ENCODE measurements at places on chromosomes 3 and 15.

DNA sequence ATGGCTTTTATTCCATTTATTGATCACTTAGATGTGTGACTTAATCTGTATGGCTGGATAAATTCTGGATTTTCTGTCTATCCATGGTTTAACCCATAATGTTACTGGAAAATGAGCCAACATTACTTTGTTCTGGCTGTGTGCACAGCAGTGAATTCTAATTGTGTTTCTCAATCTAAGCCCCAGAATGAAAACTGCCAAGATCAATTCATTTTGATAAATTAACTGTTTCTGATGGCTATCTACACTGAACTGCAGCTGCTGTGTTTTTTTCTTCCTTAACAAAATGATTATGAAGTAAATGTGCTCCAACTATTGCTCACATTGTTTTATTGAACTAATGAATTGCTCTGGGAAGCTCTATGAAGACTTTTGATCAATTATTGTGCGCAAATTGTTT, 35.7 kb upstream of the CPB1 start:
- no peak for DNase-seq

- DNase-seq: peak; percentile 7
Measured at GRCh38 chr15:92733934-92734521, 78.5 kb upstream of the FAM174B start.

GRCh38 chr3:109924196-109924595, 586.9 kb upstream of the DPPA4 start:
- DNase-seq: no peak

DNA sequence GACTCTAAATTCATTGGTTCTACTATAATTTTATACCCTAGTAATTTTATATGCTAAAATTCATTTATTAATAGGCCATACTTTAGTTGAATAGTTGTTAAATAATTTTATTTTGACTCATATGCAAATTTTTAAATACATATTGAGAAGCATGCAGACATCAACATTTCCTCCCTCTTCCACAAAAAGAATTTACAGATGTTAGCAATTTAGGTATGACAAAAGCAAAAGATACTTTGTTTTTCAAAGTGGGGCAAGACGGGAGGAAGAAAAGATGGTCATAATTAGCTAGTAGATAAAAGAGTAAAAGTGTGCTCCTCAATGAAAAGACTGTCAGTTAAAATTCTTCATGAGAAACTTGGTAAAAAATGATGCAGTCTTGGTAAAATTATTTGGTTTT, 148.9 kb upstream of the TSPAN3 start:
- no peak for DNase-seq

DNA sequence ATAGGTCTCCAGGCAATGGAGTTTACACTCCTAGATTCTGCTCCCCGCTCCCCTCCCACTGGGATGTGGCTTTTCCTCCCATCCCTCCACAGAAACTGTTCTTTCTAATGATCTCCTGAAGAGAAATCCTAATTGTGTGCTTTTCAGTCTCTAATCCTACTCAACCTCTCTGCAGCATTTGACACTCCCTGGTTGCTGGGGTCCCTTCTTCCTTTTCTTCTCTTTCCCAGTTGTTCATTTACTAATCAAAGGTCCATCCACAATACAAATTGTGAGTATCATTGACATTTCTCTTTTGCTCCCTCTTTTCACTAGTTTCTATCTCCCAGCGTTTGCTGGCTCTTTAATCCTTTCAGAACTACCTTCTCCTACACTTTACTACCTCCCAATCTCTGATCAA, 6.5 kb upstream of the MYH15 start:
- no peak for DNase-seq

- no peak for DNase-seq
Measured at GRCh38 chr3:41357271-41357670, 158.0 kb downstream of the CTNNB1 start.

GRCh38 chr15:73906346-73907034, 19.8 kb upstream of the LOXL1 start:
- no peak for DNase-seq

GRCh38 chr3:46932455-46933225, 43.9 kb downstream of the CCDC12 start:
- DNase-seq: no peak

DNA sequence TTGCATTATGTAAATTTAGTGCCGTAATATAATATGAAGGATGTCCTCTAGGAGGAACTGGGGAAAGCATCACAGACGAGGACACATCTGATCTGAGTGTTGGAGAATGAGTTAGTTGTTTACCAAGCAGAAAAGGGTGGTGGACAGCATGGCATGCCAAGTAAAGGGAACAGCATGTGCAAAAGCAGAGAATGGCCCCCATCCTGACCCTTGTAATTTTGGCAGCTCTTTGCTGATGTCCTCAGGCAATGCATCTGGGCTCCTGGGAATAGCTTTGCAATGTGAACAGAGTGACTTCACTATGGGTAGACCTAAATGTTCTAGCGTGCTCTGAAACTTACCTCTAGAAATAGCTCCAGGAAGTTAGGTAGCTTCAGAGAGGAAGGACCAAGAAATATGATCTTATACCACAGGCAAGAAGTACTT, 263.3 kb downstream of the LPP start:
- no peak for DNase-seq

DNA sequence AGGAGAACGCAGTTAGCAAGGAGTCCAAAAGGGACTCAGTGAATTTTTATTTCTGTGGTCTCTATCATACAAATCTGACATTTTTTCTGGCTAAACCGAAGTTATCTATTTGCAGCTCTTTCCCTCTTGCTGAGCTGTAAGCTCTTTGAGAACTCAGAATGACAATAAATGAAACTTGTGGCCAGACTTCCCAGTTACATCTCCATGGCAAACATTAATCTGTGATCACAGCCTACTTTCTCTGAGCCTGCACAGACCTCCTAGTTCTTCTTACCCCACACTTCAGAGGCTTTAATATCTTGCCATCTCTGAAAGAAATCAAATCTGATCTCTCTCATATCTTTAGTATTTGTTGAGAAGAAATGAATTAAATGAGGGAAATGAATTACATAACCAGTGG, 58.0 kb downstream of the PLD1 start:
- no peak for DNase-seq

- no peak for DNase-seq
Measured at GRCh38 chr3:138468886-138469285, 34.5 kb downstream of the ESYT3 start.

DNA sequence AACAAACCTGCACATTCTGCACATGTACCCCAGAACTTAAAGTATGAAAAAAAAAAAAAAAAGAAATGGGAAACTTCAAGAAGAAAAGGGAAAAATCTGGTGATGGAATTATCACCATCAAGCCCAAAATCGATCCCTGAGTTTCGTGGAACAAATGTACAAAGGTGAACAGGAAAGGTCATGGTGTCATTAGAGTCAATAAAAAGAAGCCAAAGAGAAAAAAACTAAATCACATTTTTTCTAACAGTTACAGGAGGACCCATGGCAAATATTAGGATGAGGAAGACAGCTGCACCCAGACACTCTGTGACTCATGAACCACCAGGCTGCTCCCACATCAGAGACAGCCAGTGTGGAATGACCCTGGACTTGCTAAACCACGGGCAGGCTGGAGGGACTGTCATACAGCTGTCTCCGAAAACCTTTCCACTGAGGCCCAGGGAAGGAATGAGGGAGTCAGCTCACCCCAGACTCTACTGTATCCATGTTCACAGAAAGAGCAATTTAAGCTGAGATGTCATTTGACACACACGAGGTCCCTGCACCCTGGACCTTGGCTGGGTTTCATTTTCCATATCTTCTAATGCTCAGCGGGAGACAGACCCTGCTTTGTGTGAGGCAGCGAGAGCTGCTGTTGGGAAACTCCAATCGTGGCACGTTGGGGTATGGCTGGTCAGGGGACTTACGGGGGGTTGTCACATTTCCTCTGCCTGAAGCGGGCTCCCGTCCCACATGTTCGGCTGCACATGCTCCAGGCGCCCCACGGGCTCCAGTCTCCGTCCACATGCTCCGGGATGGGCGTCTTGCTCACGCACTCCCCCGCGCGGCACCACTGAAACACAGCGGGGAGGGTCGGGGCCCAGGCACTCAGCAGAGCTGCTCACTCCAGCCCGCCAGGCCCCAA, 210.2 kb downstream of the ADAMTS17 start:
- DNase-seq: peak; percentile 48

- DNase-seq: no peak
Measured at GRCh38 chr15:98418122-98418521, 230.2 kb upstream of the IGF1R start.

GRCh38 chr3:157347577-157348303, 88.9 kb upstream of the PTX3 start:
- DNase-seq: no peak

DNA sequence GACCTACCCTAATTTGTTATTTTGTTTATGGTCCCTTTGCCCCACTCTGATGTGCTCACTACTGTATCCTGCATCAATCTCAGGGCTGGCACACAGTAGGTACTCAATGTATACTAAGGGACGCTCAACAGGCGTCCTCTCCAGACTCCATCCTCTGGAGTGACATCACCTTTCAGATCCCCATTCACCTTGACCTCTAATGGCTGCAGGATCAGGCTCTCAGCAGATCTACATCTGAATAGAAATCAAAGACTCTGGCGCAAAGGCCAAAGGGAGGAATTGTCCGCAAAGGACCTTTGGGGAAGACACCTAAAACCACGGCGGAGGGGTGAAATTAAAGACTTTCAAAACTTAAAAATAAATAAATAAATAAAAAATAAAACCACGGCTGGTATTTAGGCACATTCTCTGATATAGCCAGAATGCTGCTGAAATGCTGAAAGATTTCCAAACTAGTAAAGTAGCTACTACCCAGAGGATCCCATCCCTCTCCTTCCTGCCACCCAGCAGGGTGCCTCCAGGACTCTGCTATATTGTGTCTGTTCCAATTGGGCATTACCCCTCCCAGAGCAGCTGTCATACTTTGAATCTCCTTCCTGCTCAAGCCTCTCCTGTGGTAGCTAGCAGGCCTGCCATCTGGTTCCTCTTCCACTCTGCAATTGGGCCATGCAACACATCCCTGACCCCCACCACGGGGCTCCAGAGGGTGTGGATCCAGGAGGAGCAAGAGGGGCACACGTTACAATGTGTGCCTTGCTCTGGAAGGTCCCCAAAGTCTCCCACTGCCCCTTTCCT, 6.1 kb downstream of the SHF start:
- DNase-seq: no peak

DNA sequence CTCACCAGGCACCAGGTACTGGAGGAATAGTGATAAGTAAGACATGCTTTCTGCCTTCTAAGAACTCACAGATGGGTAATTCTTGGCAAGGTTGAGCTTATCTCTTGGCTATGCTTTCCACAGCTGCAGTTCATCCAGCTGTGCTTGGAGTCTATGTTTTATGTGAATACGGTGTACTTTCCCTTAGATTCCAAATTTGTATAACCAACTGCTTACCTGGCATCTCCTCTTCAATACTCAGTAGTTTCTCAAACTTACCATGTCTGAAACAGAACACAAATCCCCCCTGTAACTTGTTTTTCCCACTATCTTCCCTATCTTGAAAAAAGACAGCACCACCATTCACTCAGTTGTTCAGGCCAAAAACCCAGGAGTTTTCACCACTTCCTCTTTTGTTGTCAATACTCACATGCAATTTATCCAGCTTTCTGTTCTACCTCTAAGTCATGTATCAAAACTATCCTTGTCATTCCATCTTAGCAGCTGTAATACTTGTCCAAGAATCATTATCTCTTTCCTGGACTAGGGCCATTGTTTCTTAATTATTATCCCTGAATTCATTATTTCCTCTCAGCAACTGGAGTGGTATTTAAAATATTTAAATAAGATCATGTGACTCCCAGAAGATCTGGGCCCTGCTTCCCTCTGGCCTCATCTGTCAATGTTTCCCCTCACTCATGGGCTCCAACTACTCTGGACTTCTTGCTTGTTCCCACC, 32.6 kb downstream of the COL6A5 start:
- DNase-seq: no peak

DNA sequence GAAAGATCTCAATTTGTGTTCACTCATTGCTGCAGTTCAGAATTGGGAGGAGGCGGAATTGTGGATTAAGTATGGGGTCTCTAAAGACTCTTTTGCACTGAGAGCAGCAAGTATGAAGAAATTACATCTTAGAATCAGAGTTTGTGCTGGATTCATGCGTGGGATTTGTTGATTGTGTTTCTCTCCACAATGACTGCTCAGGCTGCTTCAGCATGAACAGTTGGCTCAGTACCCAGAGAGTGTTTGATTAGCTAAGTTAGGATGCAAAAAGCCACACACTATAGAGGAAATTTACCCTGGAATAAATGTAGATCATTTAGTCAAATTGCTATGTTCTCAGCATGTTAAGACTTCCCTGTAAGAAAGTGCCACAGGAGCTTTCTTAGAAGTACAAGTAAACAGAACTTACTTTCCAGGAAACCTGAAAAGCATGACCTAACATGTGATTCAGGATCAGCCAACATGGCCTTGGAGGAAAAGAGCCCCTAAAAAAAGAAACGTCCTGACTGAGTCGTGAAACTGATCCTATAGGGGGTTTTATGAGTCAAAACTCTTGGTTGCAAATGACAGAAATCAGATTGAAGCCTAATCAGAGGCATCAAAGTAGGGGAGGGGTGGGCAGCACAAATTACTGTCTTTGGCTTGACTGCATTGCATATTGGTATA, 32.6 kb downstream of the HHLA2 start:
- no peak for DNase-seq

DNA sequence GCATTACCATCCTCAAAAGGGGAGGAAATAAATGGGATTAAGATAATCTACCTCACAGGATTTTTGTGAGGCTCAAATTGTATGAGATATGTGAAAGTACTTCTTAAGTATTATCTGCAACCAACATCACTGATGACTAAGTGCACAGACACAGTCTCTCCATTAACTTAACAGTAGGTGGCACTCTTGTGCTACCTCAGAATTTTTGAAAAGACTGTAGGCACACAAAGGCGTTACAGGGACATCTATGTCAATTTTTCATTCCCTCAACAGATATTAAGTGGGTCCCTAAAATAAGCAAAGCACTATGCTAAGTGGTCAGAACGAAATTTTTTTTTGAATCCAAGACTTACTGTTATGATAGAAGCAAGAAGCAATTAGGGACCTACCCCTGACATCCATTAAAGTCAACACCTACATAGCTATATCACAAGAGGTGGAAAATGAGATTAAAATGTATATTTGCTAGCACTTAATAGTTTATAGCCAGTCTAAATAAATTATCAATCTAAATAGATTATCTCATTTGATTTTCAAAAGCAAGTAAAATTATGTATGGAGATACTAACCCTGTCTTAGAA, 52.9 kb downstream of the RYK start:
- DNase-seq: no peak

- no peak for DNase-seq
Measured at GRCh38 chr3:57655727-57656126, 37.1 kb downstream of the DENND6A start.

DNA sequence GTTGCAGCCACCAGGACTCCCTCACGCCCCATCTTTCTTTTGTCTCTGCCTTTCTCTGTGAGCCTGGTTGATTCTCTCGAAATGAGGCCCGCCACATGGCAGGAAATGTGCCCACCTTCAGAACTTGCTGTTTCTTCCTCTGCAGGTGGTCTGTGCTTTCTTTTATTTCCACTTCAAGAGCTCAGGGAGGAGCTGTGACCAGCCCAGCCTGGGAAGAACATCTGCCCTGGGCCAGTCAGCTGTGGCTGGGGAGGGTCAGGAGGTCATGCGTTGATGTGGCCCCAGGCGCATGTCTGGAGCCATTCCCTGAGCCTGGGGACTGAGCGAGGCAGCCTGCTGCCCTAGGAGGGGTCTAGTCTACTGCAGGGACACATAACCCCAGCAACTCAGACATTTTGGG, 8.0 kb downstream of the FBLN2 start:
- no peak for DNase-seq

- no peak for DNase-seq
Measured at GRCh38 chr3:58324391-58325390, 8.0 kb upstream of the PXK start.

Measured in activated CD4-positive, alpha-beta T cell treated with anti-CD3 and anti-CD28 coated beads, Interleukin-2, amount 50 U/mL, for 48 hours (primary cell).